ENCODE measurements at places on chromosomes 16 and 17.

GRCh38 chr16:14409563-14409962 lies 220.5 kb downstream of the PARN start:
- no peak for DNase-seq

GRCh38 chr16:9378876-9379275 lies 287.4 kb downstream of the HAPSTR1 start:
- DNase-seq: no peak

DNA sequence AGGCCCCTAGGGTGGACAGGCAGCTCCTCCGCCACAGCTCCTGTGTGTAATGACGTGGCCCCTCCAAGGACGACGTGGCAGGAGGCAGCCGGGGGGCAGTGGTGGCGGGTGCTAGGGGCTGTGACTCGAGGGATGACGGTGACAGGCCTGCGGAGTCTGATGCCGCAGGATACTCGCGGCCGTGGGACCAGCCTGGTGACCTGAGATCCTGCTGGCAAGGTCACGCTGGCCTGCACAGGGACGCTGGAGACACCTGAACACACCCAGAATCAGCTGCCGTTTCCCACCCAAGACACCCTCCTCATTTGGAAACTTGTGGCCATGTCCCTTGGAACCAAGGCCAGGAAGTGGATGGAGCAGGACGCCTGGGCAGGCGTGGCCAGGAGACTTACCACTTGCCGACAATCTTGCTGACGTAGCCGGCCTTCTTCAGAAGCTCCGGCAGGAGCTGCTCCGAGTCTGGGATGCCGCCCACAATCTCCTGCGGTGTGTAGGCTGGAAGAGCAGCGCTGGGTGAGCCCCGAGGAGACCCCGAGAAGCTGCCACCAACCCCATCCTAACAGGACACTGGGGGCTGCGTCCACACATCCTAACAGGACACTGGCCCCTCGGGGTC lies 16.0 kb downstream of the GALNS start:
- no peak for DNase-seq

DNA sequence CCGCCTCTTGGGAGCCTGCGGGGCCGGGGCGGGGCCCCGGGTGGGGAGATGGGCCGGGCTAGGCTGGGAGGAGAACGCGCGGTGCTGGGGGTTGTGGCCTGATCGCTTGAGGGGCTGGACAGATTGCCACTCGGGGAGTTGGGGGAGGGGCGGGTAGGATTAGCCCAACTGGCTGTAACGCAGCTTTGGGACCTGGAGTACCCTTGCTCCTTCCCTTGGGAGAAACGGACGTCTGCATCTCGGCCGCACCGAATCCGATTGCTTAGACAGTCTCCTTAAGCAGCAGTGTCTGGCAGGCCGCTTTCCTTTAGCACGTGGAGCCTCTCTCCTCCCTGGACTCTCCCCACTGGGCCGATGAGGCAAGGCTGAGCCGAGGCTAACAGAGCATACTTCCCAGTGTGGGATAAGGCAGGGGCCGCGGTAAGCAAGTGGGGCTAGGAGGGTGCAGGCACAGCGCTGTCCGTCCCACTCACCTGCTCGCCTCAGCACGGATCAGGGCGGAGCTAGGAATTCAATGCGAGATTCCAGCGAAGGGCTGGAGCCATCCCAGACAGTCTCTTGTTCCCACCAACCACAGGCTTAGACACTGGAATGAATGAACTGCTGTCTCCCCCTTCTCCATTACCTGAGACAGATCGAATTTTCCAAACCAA lies 540 bp upstream of the ACLY start:
- no peak for DNase-seq

DNA sequence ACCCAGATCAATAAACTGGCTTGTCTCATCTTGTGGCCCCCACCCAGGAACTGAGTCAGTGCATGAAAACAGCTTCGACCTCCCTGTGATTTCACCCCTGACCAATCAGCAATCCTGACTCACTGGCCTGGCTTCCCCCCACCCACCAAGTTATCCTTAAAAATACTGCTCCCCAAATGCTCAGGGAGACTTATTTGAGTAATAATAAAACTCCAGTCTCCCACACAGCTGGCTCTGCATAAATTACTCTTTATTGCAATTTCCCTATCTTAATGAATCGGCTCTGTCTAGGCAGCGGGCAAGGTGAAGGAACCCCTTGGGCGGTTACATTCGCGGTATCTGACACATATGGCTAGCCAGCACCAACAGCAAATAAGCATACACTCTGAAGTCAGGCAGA lies 9.8 kb upstream of the RABEP1 start:
- DNase-seq: no peak

GRCh38 chr17:50855708-50856330 lies 10.3 kb downstream of the TOB1 start:
- no peak for DNase-seq

DNA sequence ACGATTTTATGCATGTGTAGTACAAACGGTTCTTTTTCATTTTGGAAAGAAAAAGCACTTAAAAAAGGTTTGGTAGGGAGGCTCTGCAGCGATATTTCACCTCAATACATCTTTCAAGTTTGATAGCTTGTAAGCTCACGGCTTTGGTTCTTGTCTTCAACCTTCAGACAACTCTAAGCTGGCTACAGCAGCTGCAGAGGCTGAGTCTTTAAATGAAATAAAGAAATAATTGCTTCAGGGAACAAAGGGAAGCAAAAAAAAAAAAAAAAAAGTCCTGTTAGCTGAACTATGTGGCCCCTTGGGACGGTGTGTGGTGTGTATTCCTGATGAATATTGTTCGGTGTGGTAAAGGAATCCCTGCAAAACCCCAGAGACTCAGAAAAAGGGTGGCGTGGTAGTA lies 265.1 kb downstream of the NTN1 start:
- no peak for DNase-seq

DNA sequence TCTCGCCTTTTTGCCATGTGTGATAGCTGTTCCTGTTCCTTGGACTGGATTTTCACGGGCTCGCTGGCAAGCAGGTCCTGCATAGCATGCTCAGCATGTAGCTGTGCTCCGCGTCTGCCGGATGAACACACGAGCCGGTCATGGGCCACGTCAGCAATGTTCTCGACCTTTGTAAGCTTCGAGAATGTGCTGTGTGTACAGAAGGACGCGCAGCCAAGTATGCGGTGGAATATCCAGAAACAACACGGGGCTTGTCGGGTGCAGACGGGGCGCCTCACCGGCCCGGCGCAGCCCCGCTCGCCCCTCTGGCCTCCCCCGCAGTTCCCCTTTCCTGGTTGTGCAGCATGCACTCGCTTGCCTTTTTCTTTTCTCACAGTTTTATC lies 42.2 kb downstream of the RPTOR start:
- no peak for DNase-seq

- DNase-seq: no peak
These were observed 3.9 kb downstream of the ABCC3 start for GRCh38 chr17:50638606-50638965.

DNA sequence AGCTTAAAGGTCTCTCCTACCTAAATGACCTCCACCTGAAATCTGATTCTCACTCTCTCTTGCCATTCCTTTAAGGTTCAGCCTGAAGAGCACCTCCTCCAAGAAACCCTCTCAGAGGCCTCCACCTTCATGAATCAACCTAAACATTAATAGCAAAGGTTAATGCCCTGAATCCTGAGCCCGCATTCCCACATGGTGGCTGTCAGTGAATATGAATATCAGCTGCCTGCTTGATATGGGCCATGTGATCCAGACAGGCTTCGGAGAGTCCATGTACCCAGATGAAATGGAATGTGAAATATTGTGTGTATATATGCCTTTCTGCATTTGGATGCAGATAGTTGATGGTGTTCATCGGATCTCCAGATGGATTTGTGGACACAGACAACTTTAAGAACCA lies 317.5 kb downstream of the TOX3 start:
- no peak for DNase-seq

GRCh38 chr16:27225536-27226360 lies 22.4 kb downstream of the KDM8 start:
- no peak for DNase-seq

- DNase-seq: peak; percentile 11
These were observed 20.6 kb upstream of the B4GALNT2 start for GRCh38 chr17:49111934-49112333.

- no peak for DNase-seq
These were observed 121.5 kb downstream of the PCTP start for GRCh38 chr17:55872374-55872773.

DNA sequence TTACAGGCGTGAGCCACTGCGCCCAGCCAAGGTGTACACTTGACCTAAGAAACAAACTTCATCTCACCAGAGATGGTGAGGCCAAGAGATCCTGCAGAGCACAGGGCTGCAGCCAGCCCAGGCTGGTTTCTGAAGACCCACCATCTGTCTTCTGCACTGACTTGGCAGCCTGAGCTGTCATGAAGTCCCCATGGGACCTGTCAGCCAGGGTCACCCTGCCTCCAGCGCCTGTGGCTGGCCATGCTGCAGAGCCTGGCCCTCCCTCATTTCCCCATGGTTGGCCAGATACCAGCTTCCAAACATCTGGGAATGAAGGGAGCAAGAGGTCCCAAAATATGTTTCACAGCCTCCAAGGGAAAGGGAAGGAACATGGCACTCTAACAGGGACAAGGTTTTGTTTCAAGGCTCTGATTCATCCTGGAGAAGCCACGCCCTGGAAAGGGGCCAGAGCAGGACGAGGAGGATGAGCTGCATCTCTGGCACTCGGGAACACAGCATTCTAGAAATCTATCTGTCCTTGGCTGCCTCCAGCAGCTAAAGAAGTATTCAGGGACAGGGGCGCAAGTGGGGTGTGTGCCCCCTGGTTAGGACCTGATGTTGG lies 45.3 kb downstream of the DDX19A start:
- DNase-seq: no peak

DNA sequence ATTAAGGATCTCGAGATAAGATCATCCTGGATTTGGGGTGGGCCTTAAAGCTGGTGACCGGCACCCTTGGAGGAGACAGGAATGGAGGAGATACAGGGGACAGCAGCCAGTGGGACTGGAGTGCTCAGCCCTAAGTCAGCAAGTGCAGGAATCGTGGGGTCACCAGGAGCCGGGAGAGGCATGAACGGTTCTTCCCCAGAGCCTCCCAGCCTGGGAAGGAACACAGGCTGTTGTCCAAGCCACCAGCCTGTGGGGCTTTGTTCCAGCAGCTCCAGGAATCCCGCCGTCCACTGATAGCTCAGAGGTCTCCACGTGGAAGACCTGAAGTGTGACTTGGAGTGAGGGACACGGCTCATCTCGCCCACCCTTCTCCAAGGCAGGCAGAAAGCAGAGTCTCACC lies 2.5 kb upstream of the WDR45B start:
- DNase-seq: no peak
